GM12864 (cell line): ENCODE measurements at places on chromosomes 3 and 15.

DNA sequence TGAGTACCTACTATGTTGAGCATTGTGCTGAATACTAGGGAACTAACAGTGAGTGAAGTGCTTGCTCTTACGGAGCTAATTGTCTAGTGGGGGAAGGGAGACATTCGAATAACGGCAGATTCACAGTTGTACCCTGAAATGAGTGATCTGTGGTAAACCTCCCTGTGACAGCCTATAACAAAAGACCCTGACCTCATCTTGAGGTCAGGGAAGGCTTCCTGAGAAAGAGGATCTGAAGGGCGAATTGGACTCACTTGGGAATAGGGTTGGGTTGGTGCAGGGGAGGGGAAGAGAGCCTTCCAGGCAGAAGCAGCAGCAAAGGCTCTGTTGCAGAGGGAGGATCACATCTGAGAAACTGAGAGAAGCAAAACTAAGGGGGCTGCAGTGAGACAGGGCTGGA is 13.2 kb downstream of the HPS3 start:
- no peak for DNase-seq

DNA sequence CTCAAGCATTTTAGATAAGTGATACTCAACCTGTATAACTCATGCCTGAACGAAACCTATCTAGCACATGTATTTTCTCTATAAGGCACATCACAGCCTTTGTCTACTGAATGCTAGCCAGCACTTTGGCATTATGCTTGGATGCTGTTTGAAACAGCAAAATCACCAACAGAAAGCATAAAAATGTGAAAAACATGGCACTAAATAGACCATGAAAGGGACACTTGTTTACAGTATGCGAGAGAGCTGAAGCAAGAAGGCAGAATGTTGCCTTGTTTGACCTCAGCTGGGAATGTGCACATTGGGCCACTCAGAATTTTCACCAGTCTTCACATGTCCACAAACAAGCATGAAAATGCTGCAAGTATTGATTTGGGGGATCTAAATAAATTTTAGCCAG is 59.5 kb downstream of the MINDY2 start:
- no peak for DNase-seq

GRCh38 chr15:78207110-78207458 is 27.3 kb downstream of the ACSBG1 start:
- DNase-seq, result no peak

DNA sequence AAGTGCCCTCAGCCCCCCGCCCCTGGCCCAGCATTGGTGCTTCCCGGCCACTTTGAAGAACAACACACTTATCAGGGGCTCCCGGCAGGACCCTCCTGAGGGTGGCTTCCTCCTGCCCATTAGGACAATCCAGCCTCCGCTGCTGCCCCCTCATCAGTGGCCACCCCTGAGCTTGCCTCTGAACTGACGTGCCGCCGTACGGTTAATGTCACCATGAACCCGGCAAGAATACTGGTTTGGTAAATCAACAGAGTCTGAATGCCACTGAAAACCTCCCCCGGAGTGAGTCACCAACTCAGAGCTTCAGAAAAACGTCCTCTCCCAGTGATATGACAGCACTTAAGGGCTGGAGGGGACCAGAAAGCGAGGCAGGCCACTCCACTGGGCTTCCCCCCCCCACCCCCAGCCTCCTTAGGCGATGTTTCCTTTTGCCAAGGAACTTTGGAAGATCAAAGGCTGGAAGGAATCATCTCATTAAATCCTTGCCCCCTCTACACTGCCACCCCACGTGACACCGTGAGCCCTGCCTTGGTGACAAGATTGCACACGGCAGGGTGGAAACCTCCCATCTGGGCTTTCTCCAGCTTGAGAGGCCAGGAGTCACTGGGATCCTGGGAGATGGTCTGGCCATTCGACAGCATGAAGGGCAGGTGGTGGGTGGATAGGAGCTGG is 142.1 kb downstream of the NUP210 start:
- no peak for DNase-seq

DNA sequence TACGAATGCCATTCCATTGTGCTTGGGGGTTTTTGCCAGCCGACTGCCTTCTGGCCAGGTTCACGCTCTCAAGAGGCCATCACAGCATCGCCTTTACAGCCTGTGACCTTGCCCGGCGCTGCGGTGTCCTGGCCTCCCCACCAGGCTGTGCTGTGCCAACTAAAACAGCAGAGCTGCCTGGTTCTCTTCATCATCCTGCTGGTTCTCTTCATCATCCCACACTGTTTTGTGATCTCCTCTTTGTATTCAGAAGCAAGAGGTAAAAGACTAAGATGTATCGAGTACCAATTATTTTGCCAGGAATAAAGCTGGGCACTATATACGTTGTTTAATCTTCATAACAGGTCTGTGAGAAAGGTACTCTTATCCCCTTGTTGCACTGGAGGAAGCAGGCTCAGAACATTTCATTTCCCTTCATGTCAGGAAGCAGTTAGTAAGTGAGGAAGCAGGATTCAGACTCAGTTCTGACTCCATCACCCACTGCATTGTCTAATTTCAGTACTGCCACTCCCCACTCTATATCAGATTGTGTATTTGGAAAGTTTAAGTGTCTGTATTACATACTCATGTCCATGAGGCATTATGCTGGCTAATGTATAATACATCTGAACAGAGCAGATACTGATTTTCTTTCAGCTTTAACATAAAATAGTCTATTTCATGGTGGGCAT is 92.7 kb downstream of the LRRC28 start:
- DNase-seq, result no peak

DNA sequence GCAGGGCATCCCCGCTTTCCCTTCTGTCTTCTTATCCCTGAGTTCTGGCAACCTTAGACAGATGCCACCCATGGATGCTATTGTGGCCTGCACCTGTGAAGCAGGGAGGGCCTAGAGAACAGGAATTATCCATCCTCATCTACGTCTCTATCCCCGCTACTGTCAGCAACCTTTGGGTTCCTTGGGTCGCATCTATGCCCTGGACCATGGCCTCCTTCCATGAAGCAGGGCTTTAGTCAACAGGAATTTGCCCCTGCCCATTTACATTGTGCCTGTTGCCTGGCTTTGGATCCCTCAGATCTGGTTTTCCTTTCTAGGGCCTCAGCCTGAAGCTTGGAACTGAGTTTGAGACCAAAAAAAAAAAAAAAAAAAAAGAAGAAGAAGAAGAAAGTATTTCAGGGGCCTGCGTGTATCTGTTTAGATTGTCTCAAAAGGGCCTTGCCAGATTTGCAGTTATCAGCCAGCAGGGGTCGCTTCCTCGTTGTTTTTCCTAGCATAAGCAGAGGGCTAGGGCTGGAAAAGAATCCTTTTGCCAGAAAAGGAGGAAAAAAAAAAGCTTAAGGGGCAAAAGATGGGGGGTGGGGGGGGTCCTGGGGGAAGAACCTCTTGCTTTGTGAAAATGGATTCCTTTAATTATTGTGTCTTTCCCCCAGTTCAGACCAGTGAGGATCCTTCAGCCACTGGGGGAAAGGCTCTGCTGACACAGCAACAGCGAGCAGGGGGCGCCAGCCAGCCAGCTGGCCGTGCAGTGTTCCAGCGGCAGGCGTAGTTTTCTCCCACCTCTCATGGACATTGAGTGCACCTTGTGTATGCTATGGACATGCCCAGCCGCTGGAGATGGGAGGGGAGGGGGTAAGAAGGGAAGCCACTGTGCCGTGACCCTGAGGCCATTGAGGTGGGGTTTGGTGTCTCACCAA is 65.7 kb upstream of the ALDH1L1 start:
- DNase-seq, result no peak

GRCh38 chr3:182905623-182906022 is 74.7 kb downstream of the DCUN1D1 start:
- DNase-seq, result no peak

- no peak for DNase-seq
Observed at GRCh38 chr3:101635345-101635744, 41.6 kb downstream of the ZBTB11 start.

DNA sequence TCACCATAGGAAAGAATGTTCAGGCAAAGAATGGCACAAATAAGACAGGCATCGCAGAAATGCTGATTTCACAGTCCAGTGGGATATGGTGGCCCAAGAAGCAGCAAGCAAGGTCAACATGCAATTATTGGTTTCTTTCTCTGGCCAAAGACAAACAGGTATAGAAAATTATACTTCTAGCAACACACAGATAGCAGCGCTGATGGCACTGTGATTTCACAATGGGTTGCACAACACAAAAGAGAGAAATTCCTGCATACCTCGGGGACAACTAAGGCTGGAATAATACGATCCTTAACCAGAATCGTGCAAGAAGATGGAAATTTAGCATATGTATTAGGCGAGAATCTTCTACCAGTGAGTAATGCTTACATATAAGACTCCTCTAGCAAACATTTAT is 76.3 kb upstream of the NR2F2 start:
- DNase-seq, result no peak

- no peak for DNase-seq
Observed at GRCh38 chr15:80061582-80061981, 2.1 kb downstream of the ZFAND6 start.
